ENCODE measurements at places on chromosomes 1 and 21. TPM values are rescaled to one million over a fixed set of nuclear protein-coding genes. Genes with fewer than 3 reads are reported as not detected.
A peak's percentile ranks its signal among the peaks of the same experiment; 100 is the strongest.

DNA sequence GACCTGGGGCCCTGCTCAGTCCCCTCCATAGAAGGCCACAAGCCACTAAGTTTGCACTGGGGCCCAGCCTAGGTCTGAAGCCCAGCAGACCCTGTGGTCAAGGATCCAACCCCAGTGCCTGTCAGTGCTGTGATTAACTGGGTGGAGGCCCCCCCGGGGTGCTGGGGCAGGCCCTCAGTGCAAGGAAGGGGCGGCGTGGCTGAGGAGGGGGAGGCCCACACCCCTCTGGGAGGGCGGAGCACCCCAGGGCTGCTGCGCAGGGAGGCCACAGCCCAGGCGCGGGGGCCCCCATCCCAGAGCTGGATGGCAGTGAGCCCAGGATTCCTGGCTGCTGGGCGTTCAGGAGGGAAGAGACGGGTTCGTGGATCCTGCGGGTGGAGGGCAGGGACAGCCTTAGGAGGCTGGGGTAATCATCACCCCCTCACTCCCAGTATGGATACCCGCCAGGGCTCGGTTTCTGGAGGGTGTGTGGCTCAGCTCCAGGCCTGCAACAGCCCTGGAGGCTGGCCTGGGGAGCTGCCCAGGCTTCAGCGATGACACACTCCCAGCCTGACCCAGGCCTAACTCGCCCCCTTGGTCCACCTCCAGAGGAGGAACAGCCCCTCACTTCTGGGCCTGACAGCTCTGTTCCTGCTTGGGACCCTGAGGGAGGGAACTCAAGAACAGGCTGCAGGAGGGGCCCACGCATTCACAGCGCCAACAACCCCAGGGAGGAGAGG is 890 bp downstream of the GJC2 start:
- ATAC-seq = no peak

Gene KRTAP11-1
- not detected for total RNA-seq

DNA sequence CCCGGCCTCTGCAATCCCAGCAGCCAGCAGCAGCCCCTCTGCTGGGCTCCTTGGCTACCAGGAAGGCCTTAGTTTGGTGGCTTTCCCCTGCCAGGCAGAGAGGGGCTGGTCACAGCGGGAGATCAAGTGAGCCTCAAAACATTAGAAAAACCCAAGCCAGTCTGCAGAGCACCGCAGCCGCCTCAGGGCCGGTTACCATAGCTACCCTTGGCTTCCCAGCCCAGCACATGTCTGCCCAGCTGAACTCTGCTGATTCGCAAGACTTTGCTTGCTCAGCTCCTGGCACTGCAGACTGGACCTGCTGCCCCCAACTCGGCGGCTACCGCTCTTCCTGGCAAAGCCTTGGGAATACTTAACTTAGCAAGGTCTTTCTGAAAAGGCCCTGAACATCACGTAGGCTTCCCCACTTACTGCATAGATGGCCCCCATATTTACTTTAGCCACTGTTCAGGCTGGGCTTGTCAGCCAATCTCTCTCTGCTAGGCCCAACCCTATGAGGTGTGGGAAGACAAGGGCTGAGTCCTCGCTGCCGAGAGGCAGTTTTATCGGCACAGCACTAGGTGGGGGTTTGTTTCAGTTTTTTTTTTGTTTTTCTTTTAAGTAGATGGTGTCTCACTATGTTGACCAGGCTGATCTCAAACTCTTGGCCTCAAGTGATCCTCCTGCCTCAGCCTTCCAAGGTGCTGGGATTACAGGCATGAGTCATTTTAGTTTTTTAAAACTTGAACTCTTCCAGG is 28.6 kb upstream of the PLEKHG5 start:
- no peak for ATAC-seq

Gene C1QA
- total RNA-seq = not detected

DNA sequence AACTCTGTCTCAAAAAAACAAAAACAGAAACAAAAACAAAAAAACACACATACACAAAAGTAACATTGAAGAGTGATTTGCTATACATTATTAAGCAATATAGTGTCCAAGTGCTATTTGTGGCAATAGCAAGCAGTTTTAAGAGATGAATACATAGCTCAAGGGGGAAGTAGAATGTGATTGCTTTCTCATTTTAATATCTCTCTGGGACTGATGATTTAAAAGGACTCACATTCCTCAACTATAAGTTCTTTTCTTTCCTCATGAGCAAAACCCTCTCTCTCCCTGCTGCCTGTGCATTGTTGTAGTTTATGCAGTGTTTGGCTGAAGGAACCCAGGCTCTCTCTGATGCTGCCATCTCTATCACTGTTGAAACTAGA is 47.0 kb upstream of the CSF1 start:
- no peak for ATAC-seq

DNA sequence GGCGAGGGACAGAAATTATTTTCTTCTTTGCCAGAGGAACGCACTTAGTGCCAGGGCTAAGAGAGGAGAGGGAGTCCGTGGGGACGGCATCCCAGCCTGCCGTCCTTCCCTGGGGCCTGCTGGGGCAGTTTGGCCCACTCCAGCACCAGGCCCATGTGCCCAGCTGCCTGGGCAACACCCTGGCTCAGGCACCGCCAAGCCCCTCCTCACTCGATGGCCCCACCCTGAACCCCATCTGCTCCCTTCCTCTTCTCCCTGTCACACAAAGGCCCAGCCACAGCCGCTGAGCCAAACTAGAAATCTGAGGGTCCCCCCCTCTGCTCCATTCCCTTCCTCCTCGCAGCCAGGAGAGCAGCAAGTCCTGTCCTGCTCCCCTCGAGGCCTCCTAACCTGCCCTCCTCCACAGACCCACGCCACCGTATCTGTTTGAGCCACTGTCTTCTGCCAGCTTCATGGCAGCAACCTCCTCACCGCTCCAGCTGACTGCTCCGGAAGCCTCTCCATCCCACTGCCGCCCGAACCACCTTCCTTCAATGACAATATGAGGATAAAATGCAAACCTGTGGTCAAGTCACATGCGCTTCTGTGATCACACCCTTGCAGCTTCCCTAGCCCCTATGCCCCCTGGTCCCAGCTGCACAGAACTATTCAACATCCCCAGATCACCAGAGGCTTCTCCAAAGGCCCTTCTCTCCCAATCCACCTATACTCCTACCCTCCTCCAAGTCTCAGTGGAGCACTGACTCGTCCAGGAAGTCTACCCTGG is 8.4 kb upstream of the TNNI1 start:
- no peak for ATAC-seq

GRCh38 chr1:65494671-65495070 is 74.2 kb downstream of the LEPR start:
- ATAC-seq = no peak

DNA sequence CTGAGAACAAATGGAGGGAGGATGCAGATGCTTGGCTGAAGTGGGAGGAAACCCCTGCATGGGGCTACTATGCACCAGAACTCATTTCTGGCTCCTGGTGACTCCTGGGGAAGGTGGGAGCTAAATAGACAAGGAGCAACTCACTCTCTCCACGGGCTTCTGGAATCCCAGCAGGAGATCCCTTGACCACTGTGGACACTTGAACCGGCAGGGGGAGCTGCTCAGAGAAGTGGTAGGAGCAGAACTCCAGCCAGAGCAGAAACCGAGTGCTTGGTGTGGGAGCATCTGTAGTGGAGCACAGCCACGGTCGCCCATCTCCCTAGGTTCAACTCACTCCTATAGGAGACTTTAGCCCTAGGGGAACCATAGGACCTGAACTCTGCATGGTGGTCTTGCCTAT is 205.6 kb upstream of the GJB5 start:
- ATAC-seq = no peak

Gene GJB5
- not detected for total RNA-seq

Gene TPTE
- not detected for total RNA-seq

DNA sequence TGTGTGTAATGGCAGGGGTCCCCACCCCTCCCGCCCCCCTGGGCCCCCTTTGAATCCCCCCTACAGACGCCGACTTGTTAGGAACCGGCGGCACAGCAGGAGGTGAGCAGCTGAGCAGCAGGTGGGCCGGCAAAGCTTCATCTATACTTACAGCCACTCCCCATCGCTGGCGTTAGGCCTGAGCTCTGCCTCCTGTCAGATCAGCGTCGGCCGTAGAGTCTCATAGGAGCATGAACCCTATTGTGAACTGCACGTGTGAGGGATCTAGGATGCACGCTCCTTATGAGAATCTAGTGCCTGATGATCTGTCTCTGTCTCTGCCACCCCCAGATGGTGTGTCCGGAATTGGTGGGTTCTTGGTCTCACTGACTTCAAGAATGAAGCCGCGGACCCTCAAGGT is 14.9 kb upstream of the VPS26C start:
- peak; percentile 63 for ATAC-seq

GRCh38 chr1:206002871-206003801 is at the start of gene RAB7B:
RAB7B (minus strand) TSS chr1:206003395; CDS start chr1:205994135, 9,260 bp downstream.
- no peak for ATAC-seq

Gene NLRP3
- 0.50 TPM for total RNA-seq

GRCh38 chr1:65332821-65333220 is 23.5 kb downstream of the DNAJC6 start:
- ATAC-seq = no peak

DNA sequence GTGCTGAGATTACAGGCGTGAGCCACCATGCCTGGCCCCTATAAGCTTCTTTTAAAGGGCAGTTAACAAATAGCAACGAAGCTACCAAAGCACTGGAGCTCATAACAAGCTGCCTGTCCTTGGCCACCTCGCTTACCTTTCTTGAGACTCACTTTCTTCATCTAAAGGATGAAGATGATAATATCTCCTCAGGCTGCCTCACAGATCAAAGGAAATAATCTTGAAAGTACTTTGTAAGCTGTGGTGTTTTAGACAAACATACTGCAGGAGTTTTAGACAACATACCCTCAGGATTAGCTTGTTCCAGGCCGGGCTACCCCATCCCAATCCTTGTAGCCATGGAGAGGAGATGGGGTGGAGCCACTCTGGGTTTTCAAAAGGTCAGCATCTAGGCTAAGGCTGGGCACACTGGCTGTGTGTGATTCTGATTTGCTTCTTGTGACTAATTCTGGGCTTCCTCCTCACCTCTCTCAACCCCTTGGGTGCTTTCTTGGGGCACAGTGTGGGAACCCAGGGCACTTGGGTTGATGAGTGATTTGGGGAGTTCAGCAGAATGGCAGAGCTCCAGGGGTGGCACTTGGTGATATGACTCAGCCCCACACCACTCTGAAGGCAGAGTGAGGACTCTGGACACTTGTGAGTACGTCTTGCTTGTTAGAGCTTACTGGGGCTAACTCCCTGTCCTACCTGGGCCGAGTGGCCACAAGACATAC is 5.2 kb downstream of the GPR25 start:
- peak; percentile 85 for ATAC-seq

- ATAC-seq = peak; percentile 52
Observed at GRCh38 chr1:108925920-108926319, 37.4 kb downstream of the CLCC1 start.

- no peak for ATAC-seq
Observed at GRCh38 chr1:59243550-59243949, 53.3 kb upstream of the FGGY start.

GRCh38 chr21:31473685-31474345 is 129.8 kb upstream of the TIAM1 start:
- no peak for ATAC-seq

GRCh38 chr1:63643517-63643916 is 50.3 kb downstream of the PGM1 start:
- ATAC-seq = no peak

GRCh38 chr1:92167151-92167550 is 50.6 kb upstream of the C1orf146 start:
- no peak for ATAC-seq

DNA sequence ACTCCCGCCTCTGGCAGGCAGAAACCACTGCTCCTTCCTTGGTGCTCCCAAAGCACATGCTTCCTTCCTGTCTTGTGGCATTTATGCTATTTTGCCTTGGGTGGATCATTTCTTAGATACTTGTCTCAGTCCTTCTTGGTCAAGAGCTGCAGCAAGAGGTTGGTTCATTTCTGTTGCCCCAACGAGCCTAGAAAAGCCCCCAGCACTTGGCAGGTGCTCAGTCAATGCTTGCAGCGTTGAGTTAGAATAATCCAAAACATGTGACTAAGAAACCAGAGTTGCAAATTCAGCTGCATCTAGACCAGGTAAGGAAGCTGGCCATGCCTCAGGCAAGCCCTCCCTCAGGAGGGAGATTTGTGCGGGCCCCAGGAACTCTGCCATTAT is 42.4 kb upstream of the TENT5C start:
- ATAC-seq = no peak

Gene GJC2
- 0.43 TPM for total RNA-seq

Gene RNU1-2
- 2,371 TPM for total RNA-seq

- ATAC-seq = no peak
Observed at GRCh38 chr1:221939607-221940006, 197.7 kb upstream of the DUSP10 start.
